Foreskin keratinocyte (primary cell): ENCODE measurements at places on chromosomes 1 and 21. TPM values are rescaled to one million over a fixed set of nuclear protein-coding genes. Genes with fewer than 3 reads are reported as not detected.

The CD52 gene
- total RNA-seq, result 0.25 TPM in 1 of 2 replicates, not detected in the other

The GBP4 gene
- 0.14 and 0.21 TPM in 2 replicates for total RNA-seq

The PM20D1 gene
- total RNA-seq, result not detected in 2 replicates

The GBP3 gene
- 19.6 and 32.8 TPM in 2 replicates for total RNA-seq

The B3GALT6 gene
- 12.2 and 12.7 TPM in 2 replicates for total RNA-seq

The PCNX2 gene
- 18.2 and 23.6 TPM in 2 replicates for total RNA-seq

The TENT5C gene
- total RNA-seq, result 0.07 and 0.11 TPM in 2 replicates

The C4BPA gene
- total RNA-seq, result not detected in 2 replicates

The TCP10L gene
- total RNA-seq, result 0.39 and 0.41 TPM in 2 replicates

The RYR2 gene
- total RNA-seq, result not detected in 2 replicates

The ADAMTS5 gene
- not detected in 2 replicates for total RNA-seq

The CAPZA1 gene
- 182 and 189 TPM in 2 replicates for total RNA-seq

The HHAT gene
- 4.2 and 4.7 TPM in 2 replicates for total RNA-seq

The WDR77 gene
- 66.6 and 74.0 TPM in 2 replicates for total RNA-seq

The CGN gene
- total RNA-seq, result 3.6 and 4.2 TPM in 2 replicates

The LIN28A gene
- total RNA-seq, result not detected in 2 replicates

The OR2L2 gene
- total RNA-seq, result not detected in 2 replicates

The ACOT11 gene
- total RNA-seq, result 2.7 and 3.0 TPM in 2 replicates

The TSSK3 gene
- 0.65 TPM in 1 of 2 replicates, not detected in the other for total RNA-seq

The MAP1LC3C gene
- not detected in 2 replicates for total RNA-seq

The ZNF593OS gene
- total RNA-seq, result not detected in 2 replicates

The NGF gene
- 0.20 and 2.2 TPM in 2 replicates for total RNA-seq

The KRTAP12-2 gene
- total RNA-seq, result not detected in 2 replicates

The WNT4 gene
- total RNA-seq, result 0.21 and 0.24 TPM in 2 replicates

The TSPAN1 gene
- total RNA-seq, result 80.3 and 93.6 TPM in 2 replicates

The SYNC gene
- total RNA-seq, result 4.5 and 6.6 TPM in 2 replicates

The OR6N1 gene
- not detected in 2 replicates for total RNA-seq

The CFAP107 gene
- not detected in 2 replicates for total RNA-seq

The MORC3 gene
- 34.6 and 35.3 TPM in 2 replicates for total RNA-seq

The LCE3D gene
- total RNA-seq, result 6.9 and 8.8 TPM in 2 replicates

The PPM1J gene
- 6.0 and 6.3 TPM in 2 replicates for total RNA-seq

The SLC25A44 gene
- total RNA-seq, result 18.4 and 18.5 TPM in 2 replicates

The TMEM52 gene
- total RNA-seq, result 0.82 and 1.8 TPM in 2 replicates

The DMRTA2 gene
- total RNA-seq, result not detected in 2 replicates

The CNIH3 gene
- total RNA-seq, result 0.65 and 0.78 TPM in 2 replicates

The PRKCZ gene
- total RNA-seq, result 26.0 and 28.3 TPM in 2 replicates

The SAMD13 gene
- 0.46 and 1.1 TPM in 2 replicates for total RNA-seq

The WNT9A gene
- total RNA-seq, result 0.53 and 2.0 TPM in 2 replicates

The SH2D1B gene
- total RNA-seq, result not detected in 2 replicates

The TNFRSF4 gene
- total RNA-seq, result not detected in 2 replicates

The GABPB2 gene
- 10.9 and 12.0 TPM in 2 replicates for total RNA-seq

The KLHL12 gene
- 24.8 and 25.7 TPM in 2 replicates for total RNA-seq

The CELA3A gene
- total RNA-seq, result not detected in 2 replicates

The ARID1A gene
- 41.8 and 42.4 TPM in 2 replicates for total RNA-seq

The S100A14 gene
- 1,158 and 1,223 TPM in 2 replicates for total RNA-seq

The WDR64 gene
- total RNA-seq, result not detected in 2 replicates

The AMY1A gene
- total RNA-seq, result not detected in 2 replicates

The TADA1 gene
- 12.6 and 12.8 TPM in 2 replicates for total RNA-seq
